ENCODE measurements at places on chromosomes 13 and 19. TPM values are rescaled to one million over a fixed set of nuclear protein-coding genes. Genes with fewer than 3 reads are reported as not detected.

The ZNF552 gene
- 43.5 TPM for total RNA-seq

DNA sequence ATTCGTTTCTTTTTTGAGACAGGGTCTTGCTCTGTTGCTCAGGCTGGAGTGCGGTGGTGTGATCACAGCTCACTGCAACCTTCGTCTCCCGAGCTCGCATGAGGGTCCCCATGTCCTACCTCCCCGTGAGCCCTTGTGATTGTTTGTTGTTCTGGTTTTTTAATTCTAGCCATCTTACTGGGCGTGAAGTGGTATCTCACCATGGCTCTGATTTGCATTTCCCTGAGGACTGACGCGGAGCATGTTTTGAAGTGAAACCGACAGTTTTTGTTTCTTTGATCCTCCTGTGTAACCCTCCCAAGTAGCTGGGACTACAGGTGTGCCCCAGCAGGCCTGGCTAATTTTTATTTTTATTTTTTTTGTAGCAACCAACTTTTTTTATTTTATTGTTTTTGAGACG lies 21.7 kb downstream of the GNG7 start:
- no peak overlapping the region for H3K4me3 ChIP-seq
- H3K4me1 ChIP-seq: peaks cover 7% of the 10 kb centered on the region
- DNase-seq: no peak
- H3K27ac ChIP-seq: no peak overlapping the region

DNA sequence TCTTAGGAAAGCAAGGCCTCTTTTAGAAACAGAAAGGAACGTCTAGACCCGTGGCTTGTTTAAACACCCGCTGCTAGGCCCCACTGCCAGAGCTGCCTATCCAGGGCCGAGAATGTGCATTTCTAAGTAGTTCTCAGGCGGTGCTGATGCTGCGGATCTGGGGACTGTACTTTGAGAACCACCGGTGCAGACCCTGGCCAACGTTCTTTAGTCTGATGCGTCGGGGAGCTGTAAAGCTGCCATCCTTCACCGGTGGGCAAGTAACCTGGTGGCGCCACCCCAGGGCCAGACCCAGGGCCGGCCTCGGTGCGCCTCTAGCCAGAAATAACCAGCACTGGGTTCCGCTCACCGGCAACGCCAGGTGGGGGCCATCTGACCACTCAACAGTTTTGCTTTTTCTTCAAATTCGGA lies 47.1 kb downstream of the TGDS start:
- no peaks in the 10 kb centered on the region for H3K27me3 ChIP-seq
- no peaks in the 10 kb centered on the region for H3K36me3 ChIP-seq
- peaks cover 16% of the 10 kb centered on the region for H3K4me1 ChIP-seq
- DNase-seq: peak; percentile 32
- H3K4me3 ChIP-seq: peak overlapping the region; percentile 80

- DNase-seq: peak; percentile 29
- no peak overlapping the region for H3K27ac ChIP-seq
- no peaks in the 10 kb centered on the region for H3K27me3 ChIP-seq
- H3K4me3 ChIP-seq: no peak overlapping the region
- no peaks in the 10 kb centered on the region for H3K4me1 ChIP-seq
Measured at GRCh38 chr19:40588926-40589569, 12.1 kb upstream of the LTBP4 start.

- H3K27ac ChIP-seq: no peak overlapping the region
- H3K27me3 ChIP-seq: no peaks in the 10 kb centered on the region
- H3K4me1 ChIP-seq: peaks cover 36% of the 10 kb centered on the region
- no peak overlapping the region for H3K4me3 ChIP-seq
Measured at GRCh38 chr13:97278435-97279411, 56.6 kb downstream of the MBNL2 start.

GRCh38 chr13:110714797-110715394 lies 1.4 kb downstream of the ING1 start:
- peak; percentile 55 for DNase-seq
- H3K36me3 ChIP-seq: peaks cover 10% of the 10 kb centered on the region
- H3K27me3 ChIP-seq: no peaks in the 10 kb centered on the region
- H3K4me1 ChIP-seq: peaks cover 24% of the 10 kb centered on the region
- peak overlapping the region; percentile 81 for H3K4me3 ChIP-seq

- no peak overlapping the region for H3K27ac ChIP-seq
- H3K36me3 ChIP-seq: no peaks in the 10 kb centered on the region
- no peak overlapping the region for H3K4me3 ChIP-seq
- no peak for DNase-seq
- H3K27me3 ChIP-seq: no peaks in the 10 kb centered on the region
Measured at GRCh38 chr19:44701228-44701627, 2.3 kb downstream of the CEACAM16 start.

GRCh38 chr19:39160523-39160861 lies 34.9 kb downstream of the PAK4 start:
- no peak overlapping the region for H3K4me3 ChIP-seq
- peak overlapping the region; percentile 42 for H3K27ac ChIP-seq
- peaks cover 90% of the 10 kb centered on the region for H3K4me1 ChIP-seq
- DNase-seq: peak; percentile 69
- no peaks in the 10 kb centered on the region for H3K27me3 ChIP-seq

- H3K27me3 ChIP-seq: no peaks in the 10 kb centered on the region
- DNase-seq: no peak
- H3K4me1 ChIP-seq: peaks cover 13% of the 10 kb centered on the region
- no peak overlapping the region for H3K4me3 ChIP-seq
- no peaks in the 10 kb centered on the region for H3K36me3 ChIP-seq
- H3K27ac ChIP-seq: no peak overlapping the region
Measured at GRCh38 chr13:50226515-50227155, 211.4 kb downstream of the KCNRG start.

DNA sequence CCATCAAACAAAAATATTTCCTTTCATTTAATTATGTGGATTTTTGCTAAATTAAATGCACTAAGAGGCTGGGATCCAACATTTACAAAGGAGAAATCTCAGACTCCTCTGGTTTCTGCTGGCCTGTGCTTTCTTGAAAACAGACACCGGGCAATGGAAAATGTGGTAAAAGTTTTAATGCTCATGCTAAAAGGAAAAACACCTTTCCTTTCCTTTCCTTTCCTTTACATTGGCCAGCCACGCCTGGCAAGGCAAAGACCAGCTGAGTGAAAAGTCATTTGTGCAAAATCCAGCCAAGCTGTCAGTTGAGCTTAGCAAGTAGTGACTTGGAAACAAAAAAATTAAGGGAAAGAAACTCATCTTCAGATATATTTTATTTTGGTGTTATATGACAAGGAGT lies 240.3 kb downstream of the LACC1 start:
- H3K36me3 ChIP-seq: no peaks in the 10 kb centered on the region
- H3K4me3 ChIP-seq: no peak overlapping the region
- H3K27ac ChIP-seq: no peak overlapping the region
- no peak for DNase-seq
- no peaks in the 10 kb centered on the region for H3K27me3 ChIP-seq

DNA sequence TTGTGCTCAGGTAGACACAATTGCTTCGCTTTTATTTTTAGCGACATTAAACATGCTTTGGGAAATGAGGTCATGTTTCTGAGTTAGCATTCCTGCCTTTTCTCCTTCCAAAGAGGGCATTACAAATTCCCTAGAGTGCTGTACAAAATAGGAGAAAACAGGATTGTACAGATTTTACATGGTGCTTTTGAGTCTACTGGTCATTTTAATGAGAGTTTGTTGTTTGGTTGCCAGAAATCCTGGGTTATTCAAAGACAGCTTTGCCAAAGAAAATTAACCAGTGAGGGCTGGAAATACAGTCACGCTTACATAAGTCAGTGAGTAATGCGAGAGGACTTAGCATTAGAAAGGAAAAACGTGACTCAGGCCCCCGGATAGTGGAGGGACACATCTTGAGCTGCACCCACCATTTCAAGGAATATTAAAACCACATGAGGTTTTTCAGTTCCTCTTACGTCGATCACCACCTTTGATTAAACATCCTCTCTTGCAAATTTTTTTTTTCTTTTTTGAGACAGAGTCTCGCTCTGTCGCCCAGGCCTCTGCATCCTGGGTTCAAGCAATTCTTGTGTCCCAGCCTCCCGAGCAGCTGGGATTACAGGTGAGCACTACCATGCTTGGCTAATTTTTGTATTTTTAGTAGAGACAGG lies 55.4 kb downstream of the SACS start:
- H3K36me3 ChIP-seq: no peaks in the 10 kb centered on the region
- DNase-seq: no peak
- no peaks in the 10 kb centered on the region for H3K27me3 ChIP-seq
- H3K4me1 ChIP-seq: peaks cover 45% of the 10 kb centered on the region
- H3K4me3 ChIP-seq: no peak overlapping the region

All from stomach (tissue), 19 donors.